ENCODE measurements at places on chromosomes 4 and X. TPM values are rescaled to one million over a fixed set of nuclear protein-coding genes. Genes with fewer than 3 reads are reported as not detected.

Gene PPP1R3F
- polyA plus RNA-seq = 10.2 TPM

Gene HSD17B13
- 0.30 TPM for polyA plus RNA-seq

Gene FABP2
- 7.0 TPM for polyA plus RNA-seq

Gene RPS6KA6
- polyA plus RNA-seq = 2.6 TPM

Gene GPR119
- polyA plus RNA-seq = 0.39 TPM
